ENCODE measurements at places on chromosomes 2 and 18.

DNA sequence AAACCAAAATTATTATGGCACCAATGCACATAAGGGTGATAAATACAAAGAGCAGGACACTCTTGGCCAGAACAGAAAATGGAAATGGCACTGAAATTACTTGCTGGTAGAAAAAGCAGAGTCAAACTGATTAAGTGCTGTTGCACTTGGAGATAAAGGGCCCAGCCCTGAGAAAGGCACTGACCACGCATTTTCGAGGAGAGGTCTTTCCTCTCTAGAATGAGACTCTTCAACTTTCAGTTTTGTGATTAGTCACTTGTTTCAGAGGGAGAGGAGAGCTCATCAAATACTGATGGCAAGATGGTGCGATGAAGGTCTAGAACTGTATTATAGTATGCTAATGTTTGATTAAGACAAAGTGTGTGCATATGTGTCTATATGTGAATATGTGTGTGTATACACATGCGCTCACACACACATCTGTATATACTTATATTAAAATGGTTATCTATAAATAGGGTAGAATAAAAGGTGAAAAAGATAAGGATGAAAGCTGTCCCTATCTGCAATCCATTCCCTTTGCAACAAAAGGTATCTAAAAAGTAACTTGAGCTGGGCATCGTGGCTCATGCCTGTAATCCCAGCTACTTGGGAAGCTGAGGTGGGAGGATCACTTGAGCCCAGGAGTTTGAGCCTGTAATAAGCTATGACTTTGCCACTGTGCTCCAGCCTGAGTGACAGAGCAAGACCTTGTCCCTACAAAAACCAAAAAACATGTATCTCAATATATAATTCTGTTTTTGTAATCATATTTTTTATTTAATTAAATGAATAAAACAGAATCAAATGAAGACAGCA lies 48.8 kb upstream of the ZDBF2 start:
- DNase-seq, result no peak

- DNase-seq, result no peak
Measured at GRCh38 chr2:62055724-62056336, 140.1 kb upstream of the B3GNT2 start.

DNA sequence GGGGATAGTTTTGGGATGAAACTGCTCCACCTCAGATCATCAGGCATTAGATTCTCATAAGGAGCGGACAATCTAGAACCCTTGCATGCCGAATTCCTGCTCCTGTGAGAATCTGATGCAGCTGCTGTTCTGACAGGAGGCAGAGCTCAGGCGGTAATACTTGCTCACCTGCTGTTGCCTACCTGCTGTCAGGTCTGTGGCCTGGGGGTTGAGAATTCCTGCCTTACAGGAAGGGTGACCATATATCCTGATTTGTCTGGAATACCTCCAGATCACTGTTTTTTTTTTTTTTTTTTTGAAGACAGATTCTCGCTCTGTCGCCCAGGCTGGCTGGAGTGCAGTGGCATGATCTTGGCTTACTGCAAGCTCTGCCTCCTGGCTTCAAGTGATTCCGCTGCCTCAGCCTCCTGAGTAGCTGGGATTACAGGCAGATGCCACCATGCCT lies 21.7 kb downstream of the ACSL3 start:
- DNase-seq, result no peak

- no peak for DNase-seq
Measured at GRCh38 chr2:122139739-122140420, 384.4 kb downstream of the TSN start.

- DNase-seq, result no peak
Measured at GRCh38 chr18:25038261-25038660, 313.7 kb downstream of the ZNF521 start.

DNA sequence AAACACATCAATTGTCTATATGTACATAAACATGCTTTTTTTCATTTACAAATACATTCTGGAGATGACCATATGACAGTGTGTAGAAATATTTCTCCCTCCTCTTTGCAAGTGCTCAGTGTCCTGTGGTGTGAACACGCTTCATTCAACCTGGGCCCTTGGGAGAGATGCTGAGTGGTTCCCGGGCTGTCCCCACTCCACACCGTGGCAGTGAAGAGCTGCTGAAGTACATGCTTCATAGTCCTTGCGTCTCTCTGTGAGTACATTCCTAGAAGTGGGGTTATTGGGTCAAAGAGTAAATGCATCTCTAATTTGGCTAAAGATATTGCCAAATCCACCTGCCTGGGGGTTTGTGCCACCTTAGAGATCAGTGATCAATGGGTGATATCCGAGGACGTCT lies 6.5 kb upstream of the GPR35 start:
- DNase-seq, result no peak

- DNase-seq, result no peak
Measured at GRCh38 chr18:31451625-31452024, 4.1 kb downstream of the DSG3 start.

GRCh38 chr2:18548621-18549020 lies 11.8 kb downstream of the RDH14 start:
- DNase-seq, result no peak

DNA sequence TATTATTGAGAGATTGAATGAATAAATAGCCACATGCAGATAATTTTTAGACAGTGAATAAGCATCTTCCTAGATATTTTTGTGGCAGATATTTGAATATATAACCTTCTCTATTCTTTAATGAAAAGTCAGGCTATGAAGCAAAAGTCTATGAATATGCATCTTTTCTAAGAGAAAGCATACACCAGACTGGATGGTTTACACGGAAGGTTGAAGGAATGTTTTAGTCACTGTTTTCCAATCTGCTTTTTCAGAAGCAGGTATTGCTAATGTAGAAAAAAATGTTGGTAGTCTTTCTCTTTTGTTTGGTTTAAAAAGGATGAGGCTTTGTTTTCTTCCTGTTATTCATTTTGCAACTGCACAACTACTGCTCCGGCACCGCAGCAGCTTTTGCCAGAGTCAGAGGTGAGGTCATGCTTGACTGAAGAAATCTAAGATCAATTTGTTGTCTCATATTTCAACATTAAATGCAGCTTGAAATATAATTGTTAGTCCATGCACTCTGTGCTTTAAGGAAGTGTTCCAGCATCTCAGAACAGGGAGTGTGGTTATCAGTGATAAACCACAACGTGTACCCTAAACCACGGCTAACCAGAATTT lies 1540.8 kb upstream of the PIK3C3 start:
- no peak for DNase-seq

- DNase-seq, result no peak
Measured at GRCh38 chr2:57569396-57569795, 477.2 kb upstream of the VRK2 start.

DNA sequence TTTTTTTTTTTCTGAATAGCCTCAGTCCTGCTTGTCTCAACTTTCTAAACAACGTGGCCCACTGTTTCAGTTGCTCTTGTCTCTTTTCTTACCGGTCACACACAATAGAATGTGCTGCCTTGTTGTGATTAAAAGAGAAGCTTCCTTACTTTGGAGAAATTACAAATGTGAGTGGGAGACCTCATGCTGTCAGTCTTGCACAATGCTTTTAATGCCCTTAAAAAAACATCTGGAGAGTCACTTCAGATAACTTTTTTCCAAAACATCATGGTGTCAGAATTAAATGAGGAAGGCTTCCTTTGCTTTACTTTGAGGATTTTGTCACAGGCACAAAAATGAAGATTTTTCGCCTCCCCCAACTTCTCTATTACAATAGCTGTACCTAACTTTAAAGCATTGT lies 37.7 kb downstream of the LHCGR start:
- DNase-seq, result no peak

GRCh38 chr2:156322051-156322685 lies 10.4 kb downstream of the NR4A2 start:
- no peak for DNase-seq

DNA sequence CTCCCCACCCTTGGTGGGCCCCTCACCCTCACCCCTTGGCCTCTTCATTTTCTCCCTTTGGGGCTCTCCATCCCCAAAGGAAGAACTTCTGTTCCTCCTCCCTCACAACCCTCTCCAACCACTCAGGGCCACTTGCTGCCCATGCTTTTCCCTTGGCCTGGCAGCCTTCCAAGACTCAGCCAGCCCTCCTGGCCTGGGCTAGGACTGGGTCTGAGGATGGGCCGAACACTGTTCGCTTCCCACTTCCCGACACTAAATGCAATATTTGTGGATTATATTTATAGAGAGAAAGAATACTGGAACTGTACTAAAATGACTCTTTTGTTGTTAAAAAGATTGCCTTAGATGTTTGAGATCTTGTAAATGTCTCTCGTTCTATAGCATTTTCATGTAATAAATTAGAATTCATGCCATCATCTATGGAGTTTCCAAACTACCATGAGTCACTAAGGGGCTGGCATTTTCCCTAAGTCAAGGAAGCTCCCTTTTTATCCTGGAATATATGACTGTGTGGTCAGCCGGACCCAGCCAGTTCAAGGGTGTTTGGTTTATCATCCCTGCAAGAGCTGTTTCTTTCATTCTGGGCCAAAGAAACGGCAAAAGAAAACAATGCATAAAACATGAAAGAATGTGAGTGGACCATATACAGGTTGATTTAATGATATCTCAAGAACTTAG lies 3.8 kb downstream of the CXCR2 start:
- DNase-seq, result no peak
